CD8-positive, alpha-beta memory T cell (primary cell): ENCODE measurements at places on chromosomes 1 and 21.

DNA sequence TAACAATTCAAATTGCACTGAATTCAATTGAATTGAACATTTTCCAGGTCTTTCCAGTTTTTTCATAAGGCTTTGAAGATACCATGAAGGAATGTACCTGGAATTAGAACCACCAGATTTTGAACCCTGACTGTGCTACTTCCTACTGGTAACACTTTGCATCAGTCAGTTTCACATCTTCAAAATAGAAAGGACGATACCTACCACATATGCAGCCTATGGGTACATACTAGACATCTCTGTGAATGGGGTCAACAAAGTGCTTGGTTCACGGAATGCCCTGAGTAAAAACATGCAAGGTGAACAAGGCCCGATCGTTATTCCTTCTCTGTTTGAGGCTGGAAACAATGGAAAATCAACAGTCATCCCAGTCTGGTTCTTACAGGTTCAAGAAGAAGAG is 41.2 kb upstream of the WLS start:
- no peak for DNase-seq

GRCh38 chr1:151408891-151409290 is 9.5 kb downstream of the PSMB4 start:
- DNase-seq = no peak

- DNase-seq = no peak
Measured at GRCh38 chr1:201054091-201054543, 30.6 kb upstream of the KIF21B start.

- no peak for DNase-seq
Measured at GRCh38 chr1:192260076-192260475, 56.7 kb upstream of the RGS21 start.

DNA sequence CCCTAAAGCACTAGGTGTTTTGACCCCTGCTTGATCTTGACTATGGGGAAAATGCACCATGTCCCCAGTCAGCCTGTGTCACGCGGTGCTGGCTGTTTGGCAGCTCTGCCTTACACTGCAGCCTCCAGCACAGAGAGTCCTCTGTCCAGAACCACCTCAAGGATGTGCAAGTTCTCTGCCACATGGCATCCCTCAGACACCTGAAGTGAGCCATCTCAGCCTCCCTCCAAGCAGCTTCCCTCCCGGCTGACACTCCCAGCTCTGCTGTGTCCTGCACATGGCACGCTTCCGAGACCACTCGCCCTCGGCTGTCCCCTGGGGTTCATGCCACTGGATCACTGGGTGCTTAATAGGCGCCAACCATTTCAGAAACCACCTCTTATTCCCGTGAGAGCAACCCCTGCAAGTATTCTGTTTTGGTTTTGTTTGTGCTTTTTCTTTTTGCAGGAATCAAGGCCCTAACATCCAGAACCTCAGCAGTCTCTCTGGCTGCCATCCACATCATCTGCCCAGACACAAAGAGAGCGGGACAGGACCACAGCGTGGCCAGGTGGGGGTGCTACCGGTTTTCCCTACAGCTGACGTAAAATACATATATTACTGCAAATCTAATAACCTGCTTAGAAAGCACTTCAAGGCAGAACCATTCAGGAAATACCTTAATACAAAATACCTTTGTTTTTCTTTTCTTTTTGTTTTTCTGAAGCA is 45.7 kb downstream of the CAPZB start:
- peak; percentile 63 for DNase-seq

DNA sequence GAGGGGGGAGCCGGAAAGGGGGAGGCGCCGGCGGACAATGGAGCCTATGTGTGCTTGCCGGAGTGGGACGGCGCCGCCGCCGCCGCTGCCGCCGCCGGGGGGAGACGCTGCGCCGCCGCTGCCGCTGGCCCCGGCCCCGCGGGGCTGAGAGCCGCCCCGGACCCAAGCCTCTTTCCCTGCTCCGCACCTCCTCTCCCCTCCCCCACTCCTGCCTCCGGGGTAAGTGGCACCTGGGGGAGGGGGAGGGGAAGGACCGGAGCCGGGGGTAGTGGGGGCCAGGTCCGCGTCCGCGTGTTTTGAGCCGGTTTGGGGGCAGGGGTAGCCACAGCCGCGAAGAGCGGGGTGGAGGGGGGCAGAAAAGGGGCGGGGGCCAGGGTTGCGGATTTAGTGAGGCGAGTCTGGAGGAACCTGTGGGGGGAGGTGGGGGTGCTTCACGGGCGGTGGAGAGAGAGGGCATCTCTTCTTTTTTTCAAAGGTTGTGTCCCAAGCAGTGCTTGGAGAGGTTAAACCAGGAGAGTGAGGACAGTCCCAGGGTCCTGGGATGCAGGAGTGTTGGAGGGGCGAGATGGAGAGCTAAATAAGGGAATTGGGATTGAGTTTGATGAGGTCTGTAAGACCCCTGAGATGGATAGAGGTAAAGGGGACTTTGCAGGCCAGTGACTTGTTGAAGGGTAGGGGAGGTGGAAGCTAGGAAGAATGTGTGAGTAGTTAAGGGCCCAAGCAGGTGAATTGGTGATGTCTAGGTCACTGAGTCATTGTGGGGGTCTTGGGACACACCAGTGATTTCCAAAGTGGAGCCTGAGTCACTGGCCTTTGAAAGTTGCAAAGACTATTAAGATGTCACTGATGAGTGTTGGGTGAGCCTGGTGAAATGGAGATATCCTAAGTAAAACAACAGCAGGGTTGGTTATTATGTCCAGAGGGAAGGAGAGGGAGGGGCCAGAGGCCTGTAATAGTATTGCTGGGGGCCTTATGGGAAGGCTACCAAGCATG is 59.1 kb downstream of the BCL9 start:
- DNase-seq = no peak

DNA sequence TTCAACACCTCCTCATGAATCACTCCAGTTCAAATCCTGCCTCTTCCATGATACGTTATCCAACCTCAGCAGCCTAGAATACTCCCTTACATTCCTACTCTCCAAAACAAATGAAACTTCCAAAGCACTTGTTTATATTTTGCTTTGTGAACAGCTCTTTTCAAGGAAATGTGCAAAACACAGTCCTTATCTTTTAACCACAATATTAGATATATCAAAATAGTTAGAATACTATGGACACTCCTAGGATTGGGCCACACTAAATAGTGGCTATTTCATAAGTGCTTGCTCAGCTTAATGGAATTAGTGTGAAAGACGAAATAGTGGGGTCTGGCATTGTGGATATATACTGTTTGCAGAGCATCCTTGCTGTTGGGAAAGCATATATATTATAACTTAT is 173.5 kb downstream of the ZC3H11B start:
- no peak for DNase-seq
